ENCODE measurements at places on chromosomes 5 and 9. TPM values are rescaled to one million over a fixed set of nuclear protein-coding genes. Genes with fewer than 3 reads are reported as not detected.

Gene HNRNPAB
- 147 TPM for total RNA-seq

Gene SPATA9
- not detected for total RNA-seq

Gene PCDHGA6
- total RNA-seq, result 1.8 TPM

GRCh38 chr5:72892846-72893245 lies 63.0 kb upstream of the FCHO2 start:
- DNase-seq, result no peak

DNA sequence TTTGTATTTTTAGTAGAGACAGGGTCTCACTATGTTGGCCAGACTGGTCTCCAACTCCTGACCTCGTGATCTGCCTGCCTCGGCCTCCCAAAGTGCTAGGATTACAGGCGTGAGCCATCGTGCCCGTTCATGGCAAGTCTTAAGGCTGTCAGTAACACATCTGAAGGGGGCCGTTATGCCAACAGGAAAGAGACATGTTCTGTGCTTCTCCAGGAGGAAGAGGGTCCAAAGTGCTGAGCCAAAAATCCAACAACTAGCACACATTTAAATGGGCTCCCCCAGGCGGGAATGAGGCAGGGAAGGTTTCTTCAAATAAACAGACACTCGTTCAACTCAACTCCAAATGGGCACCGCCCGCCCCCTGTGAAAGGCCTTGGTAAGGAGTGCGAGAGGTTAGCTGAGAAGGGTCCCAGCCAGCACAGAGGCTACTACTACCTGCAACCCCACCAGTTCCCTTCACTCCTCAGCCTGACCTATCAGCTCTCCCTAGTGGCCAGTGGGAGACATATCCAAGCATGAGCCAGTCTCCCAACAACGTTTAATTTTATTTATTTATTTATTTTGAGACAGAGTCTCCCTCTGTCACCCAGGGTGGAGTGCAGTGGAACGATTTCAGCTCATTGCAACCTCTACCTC lies 84.1 kb upstream of the DMRT1 start:
- DNase-seq, result no peak

DNA sequence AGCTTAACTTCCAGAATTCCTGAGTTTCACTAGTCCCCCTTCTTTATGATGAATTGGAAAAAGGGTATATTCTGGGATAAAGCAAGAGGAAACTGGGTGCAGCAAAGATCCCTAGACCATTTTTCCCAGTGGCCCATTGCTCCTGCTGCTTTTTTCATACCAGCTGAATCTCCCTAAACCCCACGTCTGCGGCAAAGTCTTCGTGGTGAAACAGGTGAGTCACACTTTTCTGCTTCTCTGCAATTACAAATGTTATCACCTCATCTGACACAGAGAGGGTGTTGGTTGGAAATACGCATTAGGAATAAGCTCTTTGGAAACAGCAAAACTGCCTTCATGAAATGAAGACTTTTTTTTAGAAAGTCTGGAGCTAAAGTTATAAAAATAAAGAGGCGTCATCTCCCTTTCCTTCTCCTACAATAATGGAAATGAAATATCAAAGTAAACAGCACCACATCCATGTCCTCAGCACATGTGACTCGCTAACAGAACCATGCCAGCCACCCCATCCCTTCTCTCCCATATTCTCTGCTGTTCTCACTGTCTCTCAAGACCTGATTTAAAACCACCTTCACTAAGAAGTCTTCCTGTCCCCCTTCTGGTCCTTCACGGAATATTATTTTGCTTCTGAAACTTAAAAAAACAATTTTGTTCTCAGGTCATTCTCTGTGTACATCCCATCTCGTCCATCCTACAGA lies 39.5 kb upstream of the GLRX start:
- DNase-seq, result no peak

All from esophagus squamous epithelium (tissue), 5 donors.